NCI-H2029 treated with DMSO at 0.1 percent for 48 hours (cell line): ENCODE measurements at places on chromosomes 7 and 10.
A peak's percentile ranks its signal among the peaks of the same experiment; 100 is the strongest.

GRCh38 chr7:107119376-107120105 is 49.3 kb upstream of the HBP1 start:
- no peak for DNase-seq

- DNase-seq = no peak
These were observed 36.4 kb downstream of the ZNF438 start for GRCh38 chr10:30995081-30995770.

GRCh38 chr7:75836798-75837197 is 23.2 kb upstream of the CCL24 start:
- DNase-seq = no peak

DNA sequence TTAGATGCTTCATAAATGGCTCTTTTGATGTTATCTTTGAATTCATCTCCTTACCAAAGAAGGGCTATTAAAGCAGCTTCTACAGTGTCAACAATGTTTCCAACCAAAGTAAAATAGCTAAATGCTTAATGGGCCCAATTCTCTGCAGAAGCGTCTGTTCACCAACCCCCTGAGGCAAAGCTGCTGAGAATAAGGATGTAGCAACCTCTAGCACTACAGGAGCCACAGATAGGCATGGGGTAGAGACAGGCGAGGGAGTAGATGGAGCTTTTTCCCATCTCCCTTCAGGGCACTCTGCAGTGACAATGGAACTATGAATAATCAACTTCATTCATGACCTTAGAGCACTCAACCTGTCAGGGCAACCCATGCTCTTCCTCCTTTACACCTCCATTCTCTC is 134.1 kb downstream of the FZD1 start:
- no peak for DNase-seq

- DNase-seq = no peak
These were observed 73.1 kb downstream of the MDH2 start for GRCh38 chr7:76121044-76121443.

- DNase-seq = no peak
These were observed 55.1 kb downstream of the CCDC3 start for GRCh38 chr10:12946372-12946771.

DNA sequence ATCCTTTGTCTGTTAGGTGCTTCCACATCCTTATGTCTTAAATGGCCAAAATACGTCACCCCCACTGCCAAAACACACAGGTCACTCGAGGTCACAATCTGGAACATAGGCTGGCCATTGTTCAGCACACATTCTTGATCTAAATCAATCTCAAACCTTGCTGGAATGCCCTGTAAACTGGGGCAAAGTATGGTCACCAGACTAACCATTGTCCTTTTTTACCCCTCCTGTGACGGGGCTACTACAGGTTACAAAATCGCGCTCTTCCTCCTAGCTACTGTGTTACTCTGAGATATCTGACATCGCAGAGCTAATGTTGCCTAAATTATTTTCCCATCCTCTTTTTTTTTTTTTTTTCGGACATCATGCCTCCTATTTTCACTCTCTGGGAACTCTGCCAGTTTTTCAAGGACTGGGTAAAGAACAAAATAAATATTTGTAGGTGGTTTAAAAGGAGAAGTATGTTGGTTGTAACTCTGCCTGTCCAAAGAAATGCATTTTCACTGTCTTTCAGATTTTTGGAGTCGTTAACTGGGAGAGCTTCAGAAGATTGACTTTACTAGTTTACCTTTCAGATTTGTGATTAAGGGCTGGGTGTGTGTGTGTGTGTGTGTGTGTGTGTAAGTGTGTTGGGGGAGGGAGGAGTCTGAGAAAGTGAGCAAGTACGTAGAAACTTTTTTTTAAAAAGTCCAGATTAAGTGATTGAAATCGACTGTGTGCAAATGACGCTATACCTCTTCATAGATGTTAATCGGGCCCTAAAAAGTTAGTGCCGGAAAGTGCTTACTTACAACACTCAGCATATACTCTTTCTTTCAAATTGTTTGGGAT is 942 bp upstream of the KIAA1217 start:
- DNase-seq = peak; percentile 76

GRCh38 chr7:45159296-45159695 is 1.7 kb downstream of the RAMP3 start:
- no peak for DNase-seq

- no peak for DNase-seq
These were observed 11.9 kb upstream of the TSPAN15 start for GRCh38 chr10:69439350-69439739.

DNA sequence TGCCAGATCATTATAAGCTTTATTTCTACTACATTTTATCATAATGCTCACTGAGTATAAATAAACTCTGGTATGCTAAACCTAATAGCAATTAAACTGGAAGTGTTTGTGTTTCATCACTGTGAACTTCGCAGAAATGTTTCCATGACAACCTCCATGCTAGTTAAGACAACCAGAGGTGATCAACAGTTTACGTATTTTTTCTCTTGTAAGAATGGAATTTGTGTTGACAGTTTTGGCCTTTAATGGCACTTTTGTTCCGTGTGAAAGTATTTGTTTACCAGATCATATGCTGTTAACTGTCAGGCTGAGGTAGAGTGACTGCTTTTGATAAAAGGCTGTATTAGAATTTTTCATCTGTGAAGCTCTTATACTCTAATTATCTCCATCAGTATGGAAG is 212.1 kb upstream of the PPP1R3A start:
- no peak for DNase-seq

DNA sequence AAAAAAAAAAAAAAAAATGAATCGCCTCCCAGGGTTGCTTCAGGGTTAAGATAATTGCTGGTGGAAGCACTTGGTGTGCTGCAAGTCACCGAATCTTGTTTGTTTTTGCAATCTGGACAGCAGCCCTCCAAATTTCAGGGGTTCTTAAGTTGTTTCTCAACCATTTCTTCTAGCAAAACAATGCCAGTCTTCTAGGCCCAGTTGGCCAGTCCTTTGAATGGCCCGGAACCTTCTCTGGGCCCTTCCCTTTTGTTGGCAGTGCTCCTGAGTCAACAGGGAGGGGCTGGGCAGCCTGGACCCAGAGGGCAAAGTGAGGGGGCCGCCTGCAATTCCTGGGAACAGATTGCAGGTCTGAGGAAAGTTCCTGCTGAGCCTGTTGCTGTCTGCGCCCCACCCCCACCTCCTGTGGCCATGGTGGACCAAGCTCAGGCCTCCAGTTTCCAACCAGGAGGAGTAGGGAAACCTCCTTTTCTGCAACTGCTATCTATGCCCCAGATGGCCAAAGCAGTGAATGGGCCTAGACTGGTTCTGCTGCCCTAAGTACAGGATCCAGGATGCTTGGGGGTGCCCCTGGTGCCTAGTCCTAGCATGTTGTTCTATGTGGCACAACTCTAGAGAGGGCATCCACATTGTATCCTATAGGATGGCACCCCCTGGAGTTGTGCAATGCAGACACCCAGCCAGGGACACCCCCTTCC is 31.4 kb upstream of the PDCD4 start:
- DNase-seq = no peak

DNA sequence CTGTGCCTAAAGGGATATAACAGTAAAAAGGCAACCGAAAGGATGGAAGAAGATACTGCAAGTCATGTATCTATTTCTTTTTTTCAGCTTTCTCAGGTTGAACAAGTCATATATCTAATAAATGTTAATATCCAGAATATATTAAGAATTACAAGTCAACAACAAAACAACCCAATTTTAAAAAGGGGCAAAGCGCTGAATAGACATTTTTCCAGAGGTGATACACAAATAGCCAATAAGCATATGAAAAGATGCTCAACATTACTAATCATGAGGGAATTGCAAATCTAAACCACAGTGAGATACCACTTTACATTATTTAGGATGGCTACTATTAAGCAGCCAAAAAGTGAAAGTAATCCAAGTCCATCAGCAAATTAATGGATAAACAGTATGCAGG is 23.0 kb downstream of the DBF4 start:
- no peak for DNase-seq

DNA sequence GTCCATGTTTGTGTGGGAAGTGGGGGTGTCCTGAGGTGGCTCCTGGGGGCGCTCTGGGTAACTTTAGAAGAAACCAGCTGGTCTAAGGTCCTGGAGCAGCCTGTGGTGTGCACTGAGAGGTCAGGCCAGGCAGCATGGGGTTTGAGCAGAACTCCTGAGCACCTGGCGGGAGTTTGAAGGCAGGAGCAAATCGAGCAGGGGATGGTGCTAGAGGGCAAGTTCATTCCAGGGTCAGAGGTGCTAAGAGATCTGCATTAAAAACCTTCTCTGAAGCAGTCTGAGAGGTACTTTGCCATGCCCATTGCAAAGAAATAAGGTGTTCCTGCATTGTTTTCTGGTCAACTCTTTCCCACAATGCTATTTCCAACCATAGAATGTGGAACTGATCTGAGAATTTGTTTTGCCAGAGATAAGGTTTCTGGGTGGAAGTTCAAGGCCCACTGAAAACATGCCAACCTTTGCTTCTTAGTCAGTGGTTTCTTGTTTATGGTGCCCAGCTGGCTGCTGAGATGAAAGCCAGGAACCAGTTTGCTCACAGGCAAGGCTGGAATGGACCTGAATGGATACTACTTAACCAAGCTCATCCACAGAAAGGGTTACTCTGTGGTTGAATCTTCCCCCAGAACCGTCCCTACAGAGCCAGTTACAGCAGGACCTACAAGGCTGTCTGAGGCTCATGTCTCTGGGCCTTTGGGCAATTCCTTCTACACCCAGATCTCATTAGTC is 136.3 kb upstream of the TMEM72 start:
- no peak for DNase-seq

- no peak for DNase-seq
These were observed 9.6 kb downstream of the DGKB start for GRCh38 chr7:14892961-14893360.

DNA sequence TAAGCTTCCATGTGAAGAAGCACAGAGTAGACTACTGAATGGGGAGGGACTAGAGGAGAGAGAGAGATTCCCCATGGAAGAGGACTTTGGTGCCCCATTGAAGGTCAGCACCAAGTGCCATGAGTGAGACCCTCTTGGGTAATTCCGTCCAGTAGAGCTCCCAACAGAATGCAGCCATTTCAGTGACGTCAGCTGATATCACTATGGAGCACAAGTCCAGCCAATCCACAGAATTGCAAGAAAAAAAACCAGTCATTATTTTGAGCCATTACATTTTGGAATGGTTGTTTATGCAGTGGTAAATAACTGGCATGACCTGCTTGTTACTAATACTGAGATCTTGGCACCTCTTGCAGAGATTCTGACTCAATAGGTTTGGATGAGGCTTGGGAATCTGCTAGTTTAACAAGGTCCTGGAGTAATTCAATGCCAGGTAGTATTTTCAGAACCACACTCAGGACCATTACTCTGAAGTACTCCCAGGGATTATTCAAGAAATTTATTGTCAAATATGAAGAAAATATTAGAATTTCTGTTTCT is 52.6 kb upstream of the SP8 start:
- DNase-seq = no peak

GRCh38 chr7:70728872-70729552 is 402.9 kb upstream of the GALNT17 start:
- no peak for DNase-seq

GRCh38 chr10:7230951-7231350 is 179.9 kb downstream of the SFMBT2 start:
- no peak for DNase-seq

GRCh38 chr10:102106998-102107397 is 13.2 kb downstream of the LDB1 start:
- DNase-seq = no peak
